ENCODE measurements at places on chromosomes 16 and 17.

- no peak for DNase-seq
These were observed 2290.8 kb downstream of the TP53TG3F start for GRCh38 chr16:35750157-35750689.

GRCh38 chr16:70594569-70594968, 51.8 kb upstream of the IL34 start:
- DNase-seq, result peak; percentile 32

GRCh38 chr16:27852116-27852515, 211.4 kb downstream of the GSG1L start:
- DNase-seq, result no peak

GRCh38 chr17:50469671-50470305, 1.1 kb upstream of the CHAD start:
- no peak for DNase-seq

DNA sequence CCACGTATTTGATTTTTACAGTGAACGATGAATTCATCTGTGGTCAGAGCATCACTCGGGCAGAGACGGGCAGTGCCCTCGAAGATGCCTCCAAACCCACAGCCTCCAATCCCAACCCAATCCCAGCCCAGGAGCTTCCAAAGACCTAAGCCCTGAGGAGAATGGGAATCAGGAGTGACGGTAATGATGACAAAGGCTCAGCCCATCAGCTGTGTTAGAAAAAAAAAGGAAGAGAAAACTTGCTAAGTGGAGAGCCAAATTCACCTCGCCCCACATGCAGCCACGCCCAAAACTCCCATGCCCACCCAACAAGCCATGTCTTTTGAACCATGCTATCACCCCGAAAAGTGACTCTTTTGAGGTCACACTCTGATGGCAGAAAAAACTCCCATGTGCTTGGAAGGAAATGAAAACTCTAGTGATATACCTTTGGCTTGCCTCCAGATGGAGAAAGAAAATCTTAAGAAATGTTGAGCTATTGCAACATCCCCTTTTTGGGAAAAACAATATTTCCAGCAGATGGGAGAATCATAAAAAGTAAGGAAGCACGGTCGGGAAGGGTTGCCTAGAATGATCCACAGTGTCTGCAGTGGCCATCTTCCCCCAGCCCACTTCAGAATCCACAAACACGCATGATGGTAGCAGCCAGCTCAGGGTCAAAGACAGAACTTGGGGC, 37.7 kb downstream of the XYLT1 start:
- no peak for DNase-seq

DNA sequence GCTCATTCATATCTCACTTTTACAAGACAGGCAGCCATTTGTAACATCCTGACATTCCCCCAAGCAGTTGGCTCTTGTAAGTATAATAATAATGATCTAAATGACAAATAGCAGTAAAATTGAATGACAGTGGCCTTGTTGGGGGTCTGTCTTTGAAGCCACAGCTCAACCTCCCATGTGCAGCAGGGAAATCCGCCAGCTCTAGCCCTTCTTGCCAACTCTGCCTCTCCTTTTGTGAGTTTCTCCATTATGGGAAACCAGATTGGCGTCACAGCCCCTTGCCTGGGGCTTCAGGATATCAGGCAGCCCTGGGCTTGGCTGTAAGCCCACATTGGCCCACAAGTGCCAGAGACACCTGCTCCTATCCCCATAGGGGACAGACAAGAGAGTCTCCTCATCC, 70.4 kb upstream of the CACNG5 start:
- peak; percentile 38 for DNase-seq

DNA sequence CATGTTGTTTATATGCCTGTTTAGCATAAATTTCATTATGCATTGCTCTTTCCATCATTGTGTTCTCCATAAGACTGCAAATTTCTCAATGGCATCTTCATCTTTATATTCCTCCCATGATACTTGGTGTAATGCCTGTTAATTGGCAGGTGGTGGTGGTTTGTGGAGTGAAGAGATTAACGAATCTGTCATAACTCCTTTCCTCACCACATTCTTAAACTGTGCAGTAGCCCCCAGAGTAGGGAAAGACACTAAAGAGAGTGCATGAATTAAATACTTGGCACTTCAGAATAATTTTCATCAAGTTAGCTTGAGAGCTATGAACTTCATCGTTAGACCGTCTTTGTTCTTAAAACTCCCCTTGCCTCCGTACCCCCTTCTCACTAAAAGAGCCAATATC, 329.7 kb downstream of the HS3ST3B1 start:
- no peak for DNase-seq

Measured in NCI-H2171 treated with DMSO at 0.1 percent for 48 hours (cell line).